ENCODE measurements at places on chromosomes 5 and 9.

- H3K27me3 ChIP-seq = no peaks in the 10 kb centered on the region
- no peak overlapping the region for H3K4me3 ChIP-seq
- no peak overlapping the region for H3K27ac ChIP-seq
- H3K36me3 ChIP-seq = no peaks in the 10 kb centered on the region
- no peaks in the 10 kb centered on the region for H3K4me1 ChIP-seq
- no peak for DNase-seq
These were observed 16.0 kb upstream of the PAPPA start for GRCh38 chr9:116137581-116137980.

DNA sequence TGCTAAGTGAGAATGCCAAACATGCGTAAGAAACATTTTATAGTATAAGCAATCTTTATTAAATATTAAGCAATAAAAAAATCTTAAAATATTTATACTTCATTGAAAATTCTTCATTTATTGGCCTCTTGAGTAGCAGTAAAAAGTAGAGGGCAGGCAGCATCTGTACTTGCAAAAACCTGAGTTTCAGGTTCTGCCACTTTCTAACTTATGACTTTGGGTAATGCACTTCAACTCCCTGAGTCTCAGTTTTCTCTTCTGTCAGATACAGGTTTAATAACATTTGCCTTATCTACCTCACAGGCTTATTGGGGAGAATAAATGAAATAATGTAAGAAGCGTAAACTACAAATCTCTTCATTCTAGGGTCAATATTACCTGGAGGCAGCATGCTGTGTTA lies 19.8 kb upstream of the MCTP1 start:
- H3K4me3 ChIP-seq = no peak overlapping the region
- H3K4me1 ChIP-seq = no peaks in the 10 kb centered on the region
- DNase-seq = no peak
- H3K36me3 ChIP-seq = no peaks in the 10 kb centered on the region

DNA sequence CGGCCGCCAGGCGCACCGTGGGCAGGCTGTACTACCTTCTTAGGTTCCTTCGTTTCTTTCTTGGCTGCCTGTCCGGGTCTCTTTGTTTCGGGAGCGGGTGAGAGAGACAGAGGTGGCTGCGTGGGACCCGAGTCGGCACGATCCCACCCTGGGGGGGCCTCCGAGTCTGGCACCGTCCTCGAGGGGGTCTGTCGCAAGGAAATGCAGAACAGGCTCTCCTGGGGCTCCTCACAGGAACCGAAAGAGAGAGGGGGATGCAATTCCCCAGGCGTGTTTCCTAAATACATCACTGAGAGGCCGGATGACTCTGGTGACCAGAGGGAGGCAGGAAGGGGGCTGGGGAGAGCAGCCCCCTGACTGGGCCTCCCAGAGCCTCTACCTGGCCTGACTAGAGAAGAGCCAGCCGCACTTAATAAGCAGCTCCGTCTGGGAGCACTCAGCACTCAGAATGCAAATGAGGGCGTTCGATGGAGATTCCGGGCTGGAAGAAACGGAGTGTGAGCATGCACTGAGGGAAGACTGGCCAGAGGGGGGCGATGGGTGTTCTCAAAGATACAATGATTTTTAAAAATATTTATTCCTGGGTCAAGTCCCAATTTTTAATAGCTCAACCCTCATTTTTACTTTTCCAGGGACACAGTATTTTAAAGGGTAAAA lies 11.7 kb upstream of the INPP5E start:
- no peak overlapping the region for H3K4me3 ChIP-seq
- H3K27me3 ChIP-seq = no peaks in the 10 kb centered on the region
- no peak for DNase-seq
- H3K27ac ChIP-seq = no peak overlapping the region

- H3K36me3 ChIP-seq = peaks cover 8% of the 10 kb centered on the region
- peaks cover 77% of the 10 kb centered on the region for H3K27me3 ChIP-seq
- no peak for DNase-seq
- H3K4me3 ChIP-seq = no peak overlapping the region
These were observed 5.1 kb upstream of the TSLP start for GRCh38 chr5:111066261-111066938.

DNA sequence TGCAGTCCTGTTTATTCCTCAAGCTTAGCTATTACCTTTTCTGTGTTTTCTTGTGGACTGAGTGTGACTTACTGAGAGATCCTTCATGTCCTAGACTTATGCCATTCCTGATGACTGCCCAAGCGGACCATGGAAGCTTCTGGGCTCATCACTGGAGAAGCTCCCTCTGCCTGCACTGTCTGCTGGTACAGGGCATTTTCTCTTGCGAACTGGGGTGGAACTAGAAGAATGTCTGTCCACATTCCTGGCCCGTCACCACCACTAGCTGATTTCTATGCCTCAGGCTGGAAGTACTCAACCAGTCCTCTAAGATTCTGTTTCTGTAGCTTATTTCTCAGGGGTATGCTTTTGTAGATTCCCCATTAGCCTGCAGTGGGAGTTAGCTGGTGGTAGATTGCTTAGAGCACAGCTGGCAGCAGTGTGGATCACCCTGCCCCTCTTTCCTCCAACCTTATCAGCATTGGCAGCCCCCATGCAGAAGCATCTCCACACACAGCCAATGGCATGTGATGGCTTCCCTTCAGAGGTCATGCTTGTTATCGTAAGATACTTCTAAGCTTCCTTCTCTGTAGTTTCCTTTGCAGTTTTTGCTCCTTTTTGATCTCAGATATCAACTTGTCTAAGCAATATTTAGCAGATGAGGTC lies 12.4 kb downstream of the SLC36A1 start:
- no peaks in the 10 kb centered on the region for H3K27me3 ChIP-seq
- no peak overlapping the region for H3K4me3 ChIP-seq
- peaks cover 10% of the 10 kb centered on the region for H3K36me3 ChIP-seq
- no peak for DNase-seq

DNA sequence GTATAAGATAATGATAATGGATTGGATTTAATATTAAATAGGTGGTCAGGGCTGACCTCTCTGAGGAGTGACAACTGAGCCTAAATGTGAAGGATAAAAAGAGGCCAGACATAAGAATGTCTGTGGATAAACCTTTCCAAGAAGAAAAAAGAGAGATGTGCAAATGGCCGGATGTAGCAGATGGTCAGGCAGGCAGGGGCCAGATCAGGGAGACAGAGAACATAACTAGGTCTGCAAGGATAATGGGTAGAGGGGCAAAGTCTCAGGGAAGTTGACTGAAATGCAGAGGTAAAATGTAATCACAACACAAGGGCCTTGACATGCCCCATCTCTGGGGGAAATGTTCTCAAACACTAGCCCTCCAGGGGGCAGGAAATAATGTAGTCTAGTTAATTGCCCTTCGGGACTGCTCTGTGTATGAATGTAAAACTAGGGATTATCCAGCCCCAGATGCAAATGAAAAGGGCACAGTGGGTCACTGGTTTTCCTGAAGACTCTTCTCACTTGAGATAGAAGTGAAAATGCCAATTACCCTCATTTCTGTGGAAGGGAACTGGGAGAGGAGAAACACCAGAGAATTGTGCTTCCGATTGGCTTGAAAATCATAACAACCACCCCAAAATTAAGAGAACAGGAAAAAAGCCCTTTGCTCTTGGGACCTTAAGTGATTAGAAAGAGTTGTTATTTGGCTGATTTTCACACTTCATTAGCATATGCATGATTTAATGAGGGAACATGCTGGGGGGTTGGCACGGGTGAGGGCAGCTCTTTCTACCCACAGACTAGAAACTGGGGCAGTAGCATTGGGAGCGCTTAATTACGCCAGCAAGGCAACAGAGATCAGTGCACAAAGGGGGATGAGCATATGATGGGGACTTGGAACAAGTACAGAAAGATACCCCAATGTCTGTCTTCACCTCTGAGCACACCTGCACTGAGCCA lies 88.6 kb downstream of the PPP2R2B start:
- H3K27me3 ChIP-seq = no peaks in the 10 kb centered on the region
- no peak overlapping the region for H3K4me3 ChIP-seq
- H3K27ac ChIP-seq = peak overlapping the region; percentile 18
- H3K4me1 ChIP-seq = peaks cover 52% of the 10 kb centered on the region
- DNase-seq = no peak

GRCh38 chr5:131417240-131417869 lies 153.5 kb downstream of the CDC42SE2 start:
- DNase-seq = peak; percentile 74
- H3K27ac ChIP-seq = peak overlapping the region; percentile 22
- peaks cover 23% of the 10 kb centered on the region for H3K4me1 ChIP-seq
- H3K4me3 ChIP-seq = peak overlapping the region; percentile 48

DNA sequence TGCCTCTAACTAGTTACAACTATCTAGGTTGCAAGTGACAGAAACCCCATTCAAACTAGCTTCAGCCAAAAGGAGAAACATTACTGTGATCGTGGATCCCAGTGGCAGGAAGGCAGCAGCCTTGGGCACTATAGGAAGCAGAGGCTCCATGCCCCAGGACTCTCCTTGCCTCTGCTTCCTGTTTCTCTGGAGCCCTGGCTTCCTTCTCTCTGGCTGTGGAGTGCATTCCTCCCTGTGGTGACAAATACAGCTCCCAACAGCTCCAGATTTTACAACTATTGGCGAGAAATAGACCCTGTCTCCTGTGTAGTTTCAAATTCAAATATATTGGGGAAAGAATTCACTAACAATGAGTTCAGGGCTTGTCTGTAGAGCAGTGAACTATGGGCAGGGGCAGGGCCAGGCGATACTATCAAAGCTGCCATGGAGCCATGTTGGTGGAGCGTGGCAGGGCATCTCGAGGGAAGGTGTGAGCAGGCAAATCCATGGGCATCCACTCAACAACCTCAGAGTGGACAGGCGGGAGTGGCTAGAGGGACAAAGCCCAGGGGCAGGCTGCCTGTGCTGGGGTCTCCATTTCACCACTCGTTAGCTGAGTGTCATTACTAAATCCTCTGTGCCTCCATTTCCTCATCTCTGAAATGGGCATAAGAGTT lies 189.5 kb downstream of the ERCC6L2 start:
- H3K36me3 ChIP-seq = no peaks in the 10 kb centered on the region
- H3K27me3 ChIP-seq = peaks cover 4% of the 10 kb centered on the region
- no peak for DNase-seq
- no peak overlapping the region for H3K4me3 ChIP-seq
- H3K4me1 ChIP-seq = peaks cover 14% of the 10 kb centered on the region
- peak overlapping the region; percentile 39 for H3K27ac ChIP-seq

- peak; percentile 80 for DNase-seq
- peaks cover 17% of the 10 kb centered on the region for H3K4me1 ChIP-seq
- H3K4me3 ChIP-seq = peak overlapping the region; percentile 24
- H3K27me3 ChIP-seq = no peaks in the 10 kb centered on the region
- peak overlapping the region; percentile 39 for H3K27ac ChIP-seq
- peaks cover 44% of the 10 kb centered on the region for H3K36me3 ChIP-seq
These were observed 62.5 kb downstream of the CYFIP2 start for GRCh38 chr5:157328277-157328912.

- H3K27me3 ChIP-seq = peaks cover 49% of the 10 kb centered on the region
- no peak overlapping the region for H3K4me3 ChIP-seq
- no peak for DNase-seq
- H3K4me1 ChIP-seq = peaks cover 6% of the 10 kb centered on the region
These were observed 125.1 kb downstream of the PDE4D start for GRCh38 chr5:59768152-59769040.
